ENCODE measurements at places on chromosomes 7 and 10. TPM values are rescaled to one million over a fixed set of nuclear protein-coding genes. Genes with fewer than 3 reads are reported as not detected.
A peak's percentile ranks its signal among the peaks of the same experiment; 100 is the strongest.

HPSE2 gene
- total RNA-seq, result 0.58 TPM

- H3K36me3 ChIP-seq, result no peaks in the 10 kb centered on the region
- H3K4me1 ChIP-seq, result no peaks in the 10 kb centered on the region
- H3K27me3 ChIP-seq, result no peaks in the 10 kb centered on the region
These were observed 174.9 kb downstream of the ELFN1 start for GRCh38 chr7:1844951-1845390.

DNA sequence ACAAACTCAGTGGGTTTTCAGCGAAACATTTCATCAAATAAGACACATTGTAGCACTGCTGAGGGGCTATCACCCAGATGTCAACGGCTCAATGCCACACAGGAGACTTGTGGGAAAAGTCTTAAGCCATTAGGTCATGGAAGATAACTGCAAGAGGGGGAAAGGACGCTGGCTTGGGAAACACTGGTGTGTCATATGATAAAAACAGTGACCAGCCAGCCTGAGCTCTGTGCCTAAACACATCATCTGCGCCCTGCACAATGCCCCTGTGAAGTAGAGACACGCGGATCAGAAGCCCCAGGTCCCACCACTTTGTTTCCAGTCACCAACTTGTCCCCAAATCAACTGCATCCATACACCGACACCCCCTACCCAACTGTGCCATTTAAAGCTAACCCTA, 116.7 kb downstream of the TNS3 start:
- no peaks in the 10 kb centered on the region for H3K4me1 ChIP-seq
- DNase-seq, result no peak
- no peak overlapping the region for H3K27ac ChIP-seq
- no peaks in the 10 kb centered on the region for H3K27me3 ChIP-seq
- H3K36me3 ChIP-seq, result no peaks in the 10 kb centered on the region
- no peak overlapping the region for H3K4me3 ChIP-seq

CLCN1 gene
- total RNA-seq, result 0.33 TPM

APBB1IP gene
- total RNA-seq, result not detected

- no peaks in the 10 kb centered on the region for H3K4me1 ChIP-seq
- no peaks in the 10 kb centered on the region for H3K36me3 ChIP-seq
- no peak overlapping the region for H3K4me3 ChIP-seq
- no peaks in the 10 kb centered on the region for H3K27me3 ChIP-seq
These were observed 28.9 kb upstream of the AHR start for GRCh38 chr7:17269341-17270221.

DNA sequence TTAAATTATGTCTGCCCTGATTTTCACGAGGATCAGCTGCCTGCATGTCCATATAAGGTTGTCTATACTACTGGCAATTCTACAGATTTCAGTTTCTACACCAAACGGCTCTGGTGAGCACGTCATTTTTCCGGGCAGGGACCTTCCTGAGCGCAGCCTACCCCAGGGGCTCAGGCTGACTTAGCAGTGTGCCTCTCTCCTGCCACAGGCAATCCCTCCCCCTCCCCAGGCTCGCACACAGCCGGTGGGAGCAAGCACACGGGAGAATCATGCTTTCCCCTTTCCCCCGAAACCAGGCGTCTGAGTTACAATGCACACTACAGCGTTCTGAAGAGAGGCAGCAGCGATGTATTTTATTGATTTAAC, 1.7 kb downstream of the KLF6 start:
- H3K27me3 ChIP-seq, result no peaks in the 10 kb centered on the region
- peak overlapping the region; percentile 91 for H3K4me3 ChIP-seq
- H3K36me3 ChIP-seq, result peaks cover 36% of the 10 kb centered on the region

DNA sequence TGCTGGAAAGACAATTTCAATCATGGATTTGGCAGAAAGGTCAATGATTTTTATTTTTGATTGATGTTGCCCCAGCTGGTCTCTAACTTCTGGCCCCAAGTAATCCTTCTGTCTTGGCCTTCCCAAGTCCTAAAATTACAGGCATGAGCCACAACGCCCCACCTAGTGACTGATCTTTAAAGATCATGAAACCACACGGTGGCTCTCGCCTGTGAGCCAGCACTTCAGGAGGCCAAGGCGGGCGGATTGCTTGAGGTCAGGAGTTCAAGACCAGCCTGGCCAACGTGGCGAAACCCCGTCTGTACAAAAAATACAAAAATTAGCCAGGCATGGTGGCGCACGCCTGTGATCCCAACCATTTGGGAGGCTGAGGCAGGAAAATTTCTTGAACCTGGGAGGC, 12.6 kb upstream of the C10orf95 start:
- H3K4me3 ChIP-seq, result no peak overlapping the region
- no peaks in the 10 kb centered on the region for H3K36me3 ChIP-seq
- H3K27me3 ChIP-seq, result 0 out of 2 replicates have a peak, but pooled peaks cover 5% of the 10 kb centered on the region
- H3K27ac ChIP-seq, result no peak overlapping the region
- DNase-seq, result no peak

- no peaks in the 10 kb centered on the region for H3K36me3 ChIP-seq
- no peak overlapping the region for H3K4me3 ChIP-seq
- H3K27me3 ChIP-seq, result no peaks in the 10 kb centered on the region
- no peaks in the 10 kb centered on the region for H3K4me1 ChIP-seq
- no peak overlapping the region for H3K27ac ChIP-seq
These were observed 1.5 kb downstream of the SLC25A13 start for GRCh38 chr7:96320442-96320841.

TUBB8 gene
- total RNA-seq, result 1.5 TPM

DNA sequence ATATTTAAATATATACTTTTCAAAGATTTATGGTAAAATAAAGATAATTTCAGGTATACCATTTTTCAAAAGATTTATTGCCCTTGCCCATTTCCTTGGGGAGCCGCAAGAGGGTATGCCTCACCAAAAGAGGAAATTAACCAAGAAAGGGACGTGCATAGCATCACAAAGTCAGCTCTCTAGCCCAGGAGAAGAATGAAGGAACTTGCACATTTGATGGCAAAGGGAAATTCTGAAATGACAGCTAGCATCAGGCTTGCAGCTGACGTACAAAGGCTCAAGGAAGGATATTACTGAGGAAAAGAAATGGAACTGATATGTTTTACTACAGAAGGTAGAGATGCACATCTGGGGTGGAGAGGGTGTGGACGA, 93.6 kb upstream of the RSU1 start:
- H3K4me3 ChIP-seq, result no peak overlapping the region
- no peaks in the 10 kb centered on the region for H3K27me3 ChIP-seq
- H3K27ac ChIP-seq, result no peak overlapping the region
- DNase-seq, result no peak
- H3K4me1 ChIP-seq, result no peaks in the 10 kb centered on the region

Measured in H1 (cell line).